ENCODE measurements at places on chromosomes 12 and 14. TPM values are rescaled to one million over a fixed set of nuclear protein-coding genes. Genes with fewer than 3 reads are reported as not detected.

The ZDHHC22 gene
- total RNA-seq, result 12.0 TPM

The OTUB2 gene
- total RNA-seq, result 2.3 TPM

The RD3L gene
- total RNA-seq, result not detected

The RNASE2 gene
- not detected for total RNA-seq

The SMCO3 gene
- 0.13 TPM for total RNA-seq
